Thoracic aorta (tissue), 2 donors: ENCODE measurements at places on chromosomes 7 and 10.

DNA sequence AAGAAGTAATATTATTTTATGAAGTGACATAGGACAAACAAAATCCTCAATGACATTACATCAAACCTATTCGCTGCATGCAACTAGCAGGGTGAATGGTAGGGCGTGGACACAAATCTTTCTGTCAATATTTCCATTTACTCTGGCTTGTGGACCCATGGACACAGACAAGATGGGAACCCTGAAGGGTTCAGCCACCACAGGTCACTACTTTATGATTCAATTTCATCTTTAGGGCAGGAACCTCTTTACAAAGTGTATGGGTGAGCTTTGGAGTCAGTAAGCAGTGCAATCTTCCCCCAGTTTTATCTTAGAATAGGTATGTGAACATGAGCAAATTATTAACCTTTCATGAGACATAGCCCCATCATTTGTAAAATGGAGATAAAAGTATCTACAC is 982.4 kb upstream of the LRRTM3 start:
- H3K27me3 ChIP-seq = no peaks in the 10 kb centered on the region
- H3K36me3 ChIP-seq = no peaks in the 10 kb centered on the region
- no peaks in the 10 kb centered on the region for H3K4me1 ChIP-seq
- H3K27ac ChIP-seq = no peak overlapping the region
- no peak for DNase-seq

DNA sequence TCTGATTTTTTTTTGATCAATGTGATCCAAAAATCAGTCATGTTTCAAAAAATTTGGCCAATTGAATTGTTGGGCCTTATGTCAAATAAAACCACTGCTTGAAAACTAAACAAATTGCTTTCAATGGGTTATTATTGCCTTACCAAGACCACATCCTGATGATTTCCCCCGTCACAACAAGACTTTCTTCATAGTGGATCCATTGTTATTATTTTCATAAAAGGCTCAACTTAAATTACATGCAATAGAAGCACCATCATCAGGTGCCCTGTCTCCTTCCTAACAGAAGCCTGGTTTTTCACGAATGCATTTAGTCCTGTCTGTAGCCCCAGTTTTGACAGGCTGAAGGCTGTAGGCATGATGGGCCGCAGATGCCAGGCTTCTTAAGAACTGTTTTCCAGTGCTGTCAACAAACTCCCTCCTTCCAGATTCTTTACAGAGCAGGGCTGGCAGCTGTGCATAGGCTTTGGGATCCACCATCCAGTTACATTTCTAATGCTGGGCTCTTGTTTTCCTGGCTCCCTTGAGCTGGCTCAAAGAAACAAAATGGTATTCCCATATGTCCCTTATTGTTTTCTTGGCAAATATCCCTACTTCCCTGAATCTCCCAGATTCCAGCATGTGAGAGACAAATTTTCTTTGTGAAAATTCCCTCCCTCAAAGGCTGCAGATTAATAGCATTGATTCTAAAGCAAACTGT is 302.0 kb downstream of the TWIST1 start:
- H3K4me1 ChIP-seq = peaks cover 13% of the 10 kb centered on the region
- H3K27me3 ChIP-seq = no peaks in the 10 kb centered on the region
- no peak overlapping the region for H3K27ac ChIP-seq
- no peak for DNase-seq
- H3K36me3 ChIP-seq = no peaks in the 10 kb centered on the region
- H3K4me3 ChIP-seq = no peak overlapping the region

GRCh38 chr7:22663357-22663718 is 63.7 kb upstream of the IL6 start:
- no peaks in the 10 kb centered on the region for H3K27me3 ChIP-seq
- DNase-seq = no peak
- no peak overlapping the region for H3K4me3 ChIP-seq
- no peak overlapping the region for H3K27ac ChIP-seq

DNA sequence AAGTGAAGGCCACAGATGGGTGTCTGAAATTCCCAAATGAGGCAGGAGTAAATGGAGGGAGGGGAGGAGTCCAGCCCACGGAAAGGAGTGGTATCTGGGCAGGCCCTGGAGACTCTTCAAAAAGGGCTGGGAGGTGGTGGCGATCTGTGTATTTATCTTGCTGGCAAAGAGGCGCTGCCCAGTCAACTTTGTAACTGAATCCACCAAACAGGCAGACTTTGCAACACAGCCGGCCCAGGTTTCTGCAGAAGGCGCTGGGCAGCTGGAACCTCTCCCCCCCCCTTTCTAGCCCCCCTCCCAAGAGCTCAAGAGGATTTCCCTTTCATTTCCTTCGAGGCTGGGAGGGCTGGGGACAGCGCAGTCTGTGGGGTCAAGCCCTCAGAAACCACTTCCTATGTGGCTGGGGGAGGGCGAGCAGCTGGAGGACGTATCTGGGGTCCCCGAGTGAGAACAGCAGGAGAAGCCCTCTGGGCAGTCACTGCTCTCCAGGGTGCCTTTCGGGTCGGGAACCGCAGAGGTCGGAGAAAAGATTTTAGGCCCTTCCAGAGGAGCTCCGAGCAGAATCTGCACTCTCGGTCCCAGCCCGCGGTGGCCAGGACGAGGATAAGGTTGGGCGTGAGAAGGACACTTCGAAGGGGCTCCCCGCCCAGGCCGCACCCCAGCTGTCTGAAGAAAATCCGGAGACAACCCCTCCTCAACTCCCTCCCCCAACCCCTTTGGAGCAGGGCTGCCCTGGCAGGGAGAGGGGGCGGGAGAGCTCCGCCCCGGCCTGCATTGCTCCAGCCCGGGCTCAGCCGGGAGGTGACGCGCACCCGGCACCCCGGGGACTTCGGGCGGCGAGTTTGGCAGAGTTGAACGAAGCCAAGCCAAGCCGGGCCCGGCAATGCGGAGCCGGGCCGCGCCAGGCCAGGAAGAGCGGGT is 965 bp downstream of the ZCCHC24 start:
- H3K4me3 ChIP-seq = peak overlapping the region; percentile 91
- no peaks in the 10 kb centered on the region for H3K36me3 ChIP-seq
- peak overlapping the region; percentile 84 for H3K27ac ChIP-seq

DNA sequence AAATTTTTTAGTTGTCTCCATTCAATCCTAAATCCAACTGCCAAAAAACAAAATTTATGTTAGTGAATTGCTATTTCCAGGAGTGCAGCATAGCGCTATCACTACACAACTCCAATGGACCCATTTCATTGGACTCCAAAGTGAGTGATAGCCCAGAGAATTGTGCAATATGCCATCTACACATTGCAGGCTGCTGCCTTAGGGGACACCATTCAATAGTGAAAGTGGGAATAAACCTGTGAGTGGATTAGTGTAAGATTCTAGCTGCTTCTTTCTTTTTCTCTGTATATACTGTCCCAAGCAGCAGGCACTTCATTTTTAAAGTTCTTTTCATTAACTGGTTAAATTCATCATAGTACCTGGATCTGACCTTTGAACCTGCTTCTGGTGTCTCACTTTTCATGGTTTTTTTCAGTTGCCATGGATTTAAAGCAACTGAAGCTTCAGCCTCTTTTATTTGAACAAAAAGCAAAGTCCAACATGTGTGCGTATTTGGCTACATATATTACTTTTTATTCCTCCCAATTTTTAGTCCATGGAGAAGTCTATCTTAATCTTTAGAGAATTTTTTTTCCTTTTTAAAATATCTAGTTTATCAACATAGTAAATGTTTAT is 97.3 kb downstream of the DGKB start:
- H3K4me3 ChIP-seq = no peak overlapping the region
- H3K4me1 ChIP-seq = no peaks in the 10 kb centered on the region

GRCh38 chr10:22315455-22316285 is 518 bp upstream of the COMMD3 start:
- no peak for DNase-seq
- H3K27me3 ChIP-seq = no peaks in the 10 kb centered on the region
